ENCODE measurements at places on chromosomes 2 and 18.

DNA sequence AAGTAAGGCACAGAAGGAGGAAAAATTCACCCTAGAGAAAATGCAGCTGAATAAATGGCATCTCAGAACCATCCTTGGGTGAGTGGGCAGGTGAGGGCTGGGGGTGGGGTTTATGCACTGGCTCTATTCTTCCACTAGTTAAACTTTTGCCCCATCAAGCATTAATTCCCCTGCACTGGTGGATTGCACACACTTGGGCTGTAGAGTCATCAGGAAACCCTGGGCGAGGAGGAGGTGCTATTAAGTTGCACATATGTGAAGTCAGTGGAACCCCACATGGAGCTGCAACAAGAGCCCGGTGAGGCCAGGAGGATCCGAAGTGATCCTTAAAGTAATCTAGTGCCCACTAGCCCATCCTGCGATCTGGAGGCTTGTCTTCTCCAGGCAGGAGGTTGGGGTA, 6.8 kb upstream of the DNAJB2 start:
- DNase-seq = no peak

- no peak for DNase-seq
Measured at GRCh38 chr2:9952286-9952737, 819 bp downstream of the GRHL1 start.

DNA sequence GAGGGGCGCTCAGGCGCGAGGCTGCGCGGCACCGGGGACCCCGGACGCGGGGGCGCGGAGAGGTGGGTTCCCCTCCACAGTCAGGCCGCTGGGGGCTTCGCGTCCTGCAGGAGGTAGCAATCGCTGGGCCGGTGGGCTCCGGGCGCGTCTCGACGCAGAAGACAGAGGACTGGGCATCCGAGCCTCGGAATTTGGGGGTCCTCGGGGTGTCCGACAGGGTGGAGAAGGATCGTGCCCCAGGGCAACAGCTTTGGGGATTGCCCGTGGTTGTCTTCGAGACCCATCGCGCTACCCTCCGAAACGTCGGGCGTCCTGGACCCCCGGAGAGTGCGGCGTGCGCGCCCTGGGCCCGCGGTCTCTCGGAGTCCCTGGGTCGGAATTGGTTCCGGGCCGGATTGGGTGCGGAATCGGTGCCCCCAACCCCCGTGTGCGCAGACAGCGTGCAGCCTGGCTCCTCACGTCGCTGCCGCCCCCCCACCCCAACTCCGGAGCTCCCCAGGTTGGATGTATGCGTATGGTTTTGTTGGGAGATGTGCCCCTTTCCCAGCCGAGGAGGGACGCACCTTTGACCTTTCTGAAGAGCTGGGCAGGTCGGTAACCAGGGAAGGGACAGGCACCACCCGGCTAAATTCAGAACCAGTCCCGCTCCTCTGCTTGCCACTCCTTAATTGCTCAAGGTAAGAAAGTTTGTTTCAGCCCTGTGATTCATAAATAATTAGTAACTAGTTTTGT, 750 bp downstream of the NPAS2 start:
- no peak for DNase-seq

GRCh38 chr18:49974079-49974478, 160.7 kb upstream of the ACAA2 start:
- DNase-seq = no peak

DNA sequence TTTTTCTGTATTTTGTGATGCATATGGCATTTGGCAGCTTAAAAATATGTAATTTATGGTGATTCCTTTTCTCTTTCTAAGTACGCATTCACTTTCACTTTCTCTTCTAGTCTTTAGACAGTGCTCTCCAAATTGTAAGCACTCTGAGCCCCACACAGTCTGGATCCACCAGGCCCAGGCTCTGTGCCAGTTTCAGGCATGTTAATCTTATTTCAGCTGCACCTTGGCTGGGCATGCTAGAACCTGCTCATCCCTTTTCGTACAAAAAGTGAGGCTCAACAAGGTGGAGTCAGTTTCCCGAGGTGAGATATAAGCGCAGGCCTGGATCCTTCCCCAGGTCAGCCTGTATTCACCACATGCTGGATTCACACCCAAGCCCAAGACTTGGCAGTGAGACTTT, 203.9 kb downstream of the MTX2 start:
- no peak for DNase-seq

- no peak for DNase-seq
Measured at GRCh38 chr18:11993264-11993916, 12.1 kb downstream of the IMPA2 start.

- DNase-seq = no peak
Measured at GRCh38 chr2:99472600-99472960, 17.2 kb downstream of the REV1 start.

DNA sequence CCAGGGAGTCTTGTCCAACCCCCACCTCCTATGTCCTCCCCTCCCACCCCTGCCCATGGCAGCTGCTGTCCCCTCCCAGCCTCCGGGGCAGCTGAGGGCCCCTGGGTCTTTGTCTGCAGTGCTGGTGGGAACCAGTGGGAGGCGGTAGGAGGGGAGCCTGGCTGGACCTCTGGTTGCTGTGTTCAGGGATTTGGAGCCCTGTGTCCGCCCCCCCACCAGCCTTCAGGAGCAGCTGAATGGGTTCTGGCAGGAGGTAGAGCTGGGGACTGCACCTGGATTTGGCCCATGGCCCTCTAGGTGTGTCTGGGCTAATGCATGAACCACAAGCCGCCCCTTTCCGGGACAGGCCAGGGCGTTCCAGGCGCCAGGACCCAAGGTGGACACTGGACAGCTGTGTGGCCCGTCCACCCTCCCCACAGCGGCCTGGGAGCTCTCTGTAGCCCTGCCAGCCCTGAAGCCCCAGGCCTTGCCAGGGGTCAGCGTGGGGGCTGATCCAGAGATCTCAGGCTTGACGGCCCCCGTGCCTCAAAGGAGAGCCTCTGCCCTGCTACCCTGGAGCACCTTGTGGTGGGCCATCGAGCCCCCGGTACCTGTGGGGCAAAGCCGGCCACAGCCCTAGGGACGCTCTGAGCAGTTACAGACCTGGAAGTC, 25.4 kb downstream of the GPC1 start:
- peak; percentile 73 for DNase-seq

DNA sequence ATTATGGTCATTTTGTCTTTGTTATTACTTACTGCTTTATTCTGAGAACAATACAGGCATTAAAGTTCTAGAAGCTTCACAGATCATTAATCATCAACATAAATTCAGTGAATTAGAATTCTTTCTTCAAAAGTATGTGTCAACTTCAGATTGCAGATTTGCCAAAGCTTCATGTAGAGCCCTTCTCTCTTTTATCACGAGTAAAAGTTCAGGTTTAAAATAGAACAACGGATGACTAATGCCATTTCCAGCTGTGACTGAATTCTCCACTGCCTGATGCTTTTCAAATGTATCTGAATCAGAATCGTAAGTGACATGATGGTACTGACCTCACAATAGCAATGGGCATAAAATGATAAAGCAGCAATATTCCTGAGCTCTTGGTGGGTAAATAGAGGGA, 116.0 kb downstream of the ABCA12 start:
- no peak for DNase-seq

DNA sequence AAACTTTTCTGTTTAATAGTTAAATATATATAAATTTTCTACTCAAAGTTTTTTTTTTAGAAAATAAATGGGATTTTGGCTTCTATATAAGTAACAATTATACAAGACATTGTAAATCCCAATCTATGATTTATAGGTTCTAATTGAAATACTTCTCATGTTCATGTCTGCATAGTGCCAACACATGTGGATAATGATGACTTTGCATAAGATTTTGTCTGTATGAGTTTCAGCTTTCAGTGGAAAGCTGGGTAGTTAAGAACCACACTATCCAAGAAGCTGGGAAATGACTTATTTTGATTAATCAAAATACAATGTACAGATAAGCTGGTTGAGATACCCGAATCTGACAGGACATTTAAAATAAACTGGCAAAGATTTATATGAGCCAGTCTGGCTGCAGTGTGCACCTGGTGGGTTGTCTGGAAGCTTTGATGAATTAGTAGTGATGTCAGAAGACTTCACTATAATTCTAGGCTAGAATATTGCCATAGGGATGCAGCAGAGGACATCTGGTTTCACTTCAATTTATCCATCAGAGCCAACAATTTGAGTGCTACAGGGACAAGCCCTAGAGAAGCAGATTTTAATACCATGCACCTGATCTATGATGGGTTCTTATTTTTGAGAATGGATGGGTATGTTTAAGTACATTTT, 45.4 kb downstream of the EML6 start:
- no peak for DNase-seq

GRCh38 chr2:109162999-109163398, 34.0 kb downstream of the SH3RF3 start:
- DNase-seq = no peak

- DNase-seq = no peak
Measured at GRCh38 chr2:219430633-219431615, 3.7 kb upstream of the SPEG start.

GRCh38 chr18:55286257-55286825, 301.7 kb downstream of the TCF4 start:
- no peak for DNase-seq

DNA sequence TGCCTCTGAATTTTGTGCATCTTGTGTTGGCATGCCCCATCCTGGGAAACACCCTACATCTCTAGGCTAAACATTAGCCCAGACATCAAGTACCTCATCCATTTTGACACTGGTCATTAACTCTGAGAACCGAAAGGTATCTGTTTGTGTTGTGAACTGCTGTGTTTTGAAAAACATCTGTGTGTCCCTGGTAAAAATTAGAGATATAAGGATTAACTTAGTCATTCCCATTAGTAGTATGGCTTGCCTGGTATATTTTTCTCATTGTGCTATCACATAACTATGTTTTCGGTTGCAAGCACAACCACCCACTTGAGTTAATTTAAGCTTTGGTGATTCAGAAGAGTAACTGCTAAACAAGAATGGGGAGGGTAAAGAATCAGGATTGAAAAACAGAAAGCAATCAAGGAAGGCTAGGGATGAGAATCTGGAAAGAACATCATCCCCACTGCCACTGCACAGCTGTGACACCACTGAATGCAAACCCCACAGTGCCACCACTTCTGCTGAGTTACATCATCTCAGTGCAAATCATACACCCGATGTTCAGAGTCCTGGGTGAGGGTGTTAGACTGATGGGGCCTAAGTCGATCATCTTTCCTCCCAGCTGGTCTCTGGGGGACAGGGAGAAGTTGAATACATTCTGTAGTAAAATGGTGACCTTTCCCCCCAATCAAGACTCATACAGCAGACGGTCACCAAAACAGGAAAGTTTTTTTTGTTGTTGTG, 234.0 kb downstream of the EPHA4 start:
- no peak for DNase-seq

- DNase-seq = no peak
Measured at GRCh38 chr2:72094701-72095100, 53.0 kb downstream of the CYP26B1 start.

All from 8988T (cell line).